Stimulated activated CD8-positive, alpha-beta memory T cell treated with anti-CD3 and anti-CD28 coated beads, Interleukin-2, amount 100 ng/mL, for 1 hour (primary cell): ENCODE measurements at places on chromosomes 13 and 19.

DNA sequence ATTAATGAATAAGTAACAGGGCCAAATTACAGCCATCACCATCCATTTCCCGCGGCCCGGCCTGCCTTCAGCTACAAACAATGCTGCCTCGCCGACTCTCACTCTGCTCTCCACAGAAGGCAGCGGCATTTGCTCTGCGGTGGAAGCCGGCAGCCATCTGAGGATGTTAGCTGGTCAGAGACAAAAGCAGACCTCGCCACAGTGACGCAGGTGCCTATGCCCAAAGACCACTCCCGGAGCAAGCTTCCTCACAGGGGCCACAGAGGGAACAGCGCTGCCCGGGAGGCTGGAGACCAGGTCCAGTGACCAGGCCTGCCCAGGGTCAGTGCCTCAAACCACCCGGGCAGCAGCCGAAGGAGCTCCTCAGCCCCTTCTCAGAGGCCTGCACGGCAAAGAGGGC is 16.4 kb downstream of the PEPD start:
- DNase-seq, result no peak

- no peak for DNase-seq
These were observed 139.6 kb downstream of the STOML3 start for GRCh38 chr13:38850868-38851626.

GRCh38 chr13:77980592-77980991 is 62.0 kb upstream of the EDNRB start:
- no peak for DNase-seq

GRCh38 chr19:45442778-45443461 is 19.2 kb upstream of the ERCC1 start:
- no peak for DNase-seq

DNA sequence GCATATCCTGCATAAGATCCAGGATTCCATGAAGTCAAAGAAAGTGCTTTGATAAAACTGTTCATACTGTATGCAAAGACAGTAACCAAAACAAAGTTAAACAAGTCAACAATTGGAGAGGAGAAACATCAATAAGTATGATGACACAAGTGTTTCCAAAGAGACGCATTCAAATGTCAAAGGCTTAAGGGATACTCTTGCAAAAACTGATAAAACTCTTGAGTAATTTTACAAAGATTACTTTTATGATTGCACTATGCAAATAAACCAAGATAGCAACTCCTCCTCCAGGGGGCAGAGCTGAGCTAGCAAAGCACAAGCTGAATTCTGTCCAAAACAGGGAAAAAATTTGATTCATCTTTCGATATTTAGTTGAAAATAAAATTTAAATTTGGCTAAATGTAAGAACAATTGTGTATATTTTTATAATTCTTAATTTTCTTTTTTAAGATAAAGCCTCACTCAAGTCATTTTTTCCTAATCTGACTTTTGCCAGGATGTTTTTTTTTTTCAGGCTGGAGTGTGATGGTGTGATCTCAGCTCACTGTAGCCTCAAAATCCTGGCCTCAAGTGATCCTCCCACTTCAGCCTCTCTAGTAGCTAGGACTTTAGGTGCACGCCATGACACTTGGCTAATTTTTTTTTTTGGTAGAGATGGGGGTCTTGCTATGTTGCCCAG is 84.0 kb downstream of the MZT1 start:
- no peak for DNase-seq

GRCh38 chr19:4633140-4633967 is 6.0 kb upstream of the TNFAIP8L1 start:
- no peak for DNase-seq

GRCh38 chr13:25253702-25254101 is 33.6 kb downstream of the MTMR6 start:
- no peak for DNase-seq

GRCh38 chr13:21133077-21133476 is 43.3 kb downstream of the SKA3 start:
- DNase-seq, result no peak

GRCh38 chr13:60753641-60754040 is 356.6 kb downstream of the TDRD3 start:
- DNase-seq, result no peak

GRCh38 chr13:62595976-62596375 is 1180.3 kb upstream of the PCDH20 start:
- DNase-seq, result no peak

- DNase-seq, result no peak
These were observed 85.7 kb downstream of the SHISA2 start for GRCh38 chr13:25966086-25966485.

DNA sequence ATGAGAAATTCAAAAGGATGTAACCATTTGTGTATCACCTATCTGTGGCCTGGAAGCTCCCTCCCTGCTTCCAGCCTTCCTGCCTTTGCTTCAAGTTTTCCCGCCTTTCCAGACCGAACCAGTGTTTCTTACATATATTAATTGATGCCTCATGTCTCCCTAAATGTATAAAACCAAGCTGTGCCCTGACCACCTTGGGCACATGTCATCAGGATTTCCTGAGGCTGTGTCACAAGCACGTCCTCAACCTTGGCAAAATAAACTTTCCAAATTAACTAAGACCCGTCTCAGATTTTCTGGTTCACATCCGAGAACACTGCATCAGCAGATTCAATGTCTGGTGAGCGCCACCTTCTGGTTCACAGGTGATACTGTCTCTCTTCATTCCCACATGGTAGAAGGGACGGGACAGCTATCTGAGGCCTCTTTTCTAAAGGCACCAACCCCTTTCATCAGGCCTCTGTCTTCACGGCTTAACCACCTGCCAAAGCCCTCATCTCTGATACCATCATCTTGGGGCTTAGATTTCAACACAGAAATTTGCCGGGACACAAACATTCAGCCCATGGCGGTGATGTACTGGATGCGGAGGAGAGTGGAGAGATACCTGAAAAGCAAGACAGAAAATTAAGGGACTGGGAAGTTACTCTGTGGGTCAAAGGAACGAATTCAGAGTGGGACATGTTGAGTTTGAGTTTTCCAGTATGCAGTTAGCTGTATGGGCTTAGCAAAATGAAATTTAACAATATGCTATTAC is 58.7 kb upstream of the PABPC3 start:
- DNase-seq, result no peak

GRCh38 chr19:49949742-49950589 is 11.0 kb downstream of the SIGLEC11 start:
- DNase-seq, result no peak

GRCh38 chr13:25867038-25867437 is 184.8 kb downstream of the SHISA2 start:
- no peak for DNase-seq

DNA sequence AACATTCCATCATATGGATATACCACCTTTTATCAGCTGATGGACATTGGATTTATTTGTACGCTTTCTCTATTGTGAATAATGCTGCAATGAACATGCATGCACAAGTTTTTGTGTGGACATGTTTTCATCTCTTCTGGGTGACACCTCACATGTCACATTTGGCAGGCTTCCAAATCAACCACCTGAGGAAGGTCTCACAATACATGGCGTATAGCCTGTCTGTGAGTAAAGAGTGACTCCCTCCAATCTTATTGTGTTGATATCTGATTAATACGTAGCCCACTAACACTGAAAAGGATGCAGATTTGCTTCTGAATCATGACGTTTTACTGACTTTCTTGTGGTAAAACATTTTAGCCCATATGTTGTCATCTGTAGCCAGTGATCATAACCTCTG is 61.1 kb downstream of the SLC15A1 start:
- no peak for DNase-seq

GRCh38 chr13:22736084-22736767 is 444.6 kb upstream of the SGCG start:
- no peak for DNase-seq

DNA sequence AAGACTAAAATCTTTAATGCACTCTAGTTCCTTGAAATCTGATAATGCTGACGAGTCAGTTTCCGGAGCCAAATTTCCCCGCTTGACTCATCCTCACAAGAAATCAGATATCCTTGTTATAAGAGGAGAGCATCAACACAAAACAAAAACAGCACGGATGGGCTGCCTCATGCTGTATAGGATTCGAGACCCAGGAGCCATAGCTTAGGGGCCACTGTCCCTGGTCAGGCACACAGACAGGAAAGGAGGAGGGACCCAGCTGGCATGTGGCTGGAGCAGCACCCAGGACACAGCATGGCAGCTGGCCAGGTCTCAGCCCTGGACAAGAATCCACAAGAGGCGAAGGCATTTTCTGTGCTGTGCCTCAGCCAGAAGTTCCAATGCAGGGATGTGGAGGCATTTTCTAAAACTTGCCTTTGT is 110.2 kb upstream of the SPATA13 start:
- no peak for DNase-seq

- DNase-seq, result no peak
These were observed 9.7 kb downstream of the PALM start for GRCh38 chr19:718251-718951.

DNA sequence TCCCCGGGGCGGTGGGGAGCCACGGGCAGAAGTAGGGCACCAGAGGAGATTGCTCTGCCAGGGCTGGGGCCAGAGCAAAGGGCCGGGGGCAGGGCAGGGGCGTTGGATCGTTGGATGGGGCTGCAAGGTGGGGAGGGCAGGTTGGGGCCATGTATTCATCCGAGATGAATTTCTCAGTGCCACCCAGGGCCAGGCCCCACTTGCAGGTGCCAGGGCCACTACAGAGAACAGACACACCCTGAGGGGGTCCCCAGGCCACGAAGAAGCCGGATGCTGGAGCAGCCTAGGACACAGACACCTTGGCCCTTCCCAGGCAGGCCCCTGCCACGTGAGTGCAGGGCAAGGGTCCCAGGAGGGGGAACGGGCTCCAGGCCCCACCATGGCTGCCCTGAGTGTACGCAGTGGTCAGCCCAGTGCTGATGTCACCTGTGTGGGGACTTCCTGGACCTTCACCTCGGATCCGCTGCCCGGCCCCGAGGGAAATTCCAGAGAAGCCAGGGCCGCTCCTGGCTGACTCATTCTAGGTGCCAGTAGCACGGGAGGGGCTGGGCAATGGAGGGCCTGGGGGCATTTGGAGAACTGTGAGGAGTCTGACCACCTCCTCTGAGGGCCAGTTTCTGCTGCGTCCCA is 9.6 kb upstream of the SBNO2 start:
- no peak for DNase-seq

GRCh38 chr13:95234242-95234641 is 67.0 kb downstream of the ABCC4 start:
- DNase-seq, result no peak

DNA sequence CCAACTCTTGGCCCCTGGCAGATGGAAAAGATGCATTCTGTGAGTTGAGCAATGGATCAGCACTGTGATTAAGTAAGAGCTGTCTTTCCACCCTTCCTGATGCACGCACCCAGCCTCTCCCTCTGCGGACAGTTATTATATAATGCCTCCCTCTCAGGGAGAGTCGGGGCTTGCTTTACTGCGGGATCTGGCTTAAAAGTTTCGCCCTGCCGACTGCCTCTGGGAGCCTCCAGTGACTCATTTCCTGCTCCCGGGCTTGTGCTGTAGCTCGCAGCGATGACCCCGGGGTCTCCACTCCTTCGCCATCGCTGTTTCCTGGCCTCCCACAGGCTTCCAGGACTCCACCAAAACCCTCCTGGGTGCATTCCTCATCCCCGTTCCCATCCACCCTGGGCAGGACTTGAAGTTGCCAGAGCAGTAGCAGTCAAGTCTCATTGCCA is 107.4 kb upstream of the SLC7A1 start:
- DNase-seq, result no peak

- no peak for DNase-seq
These were observed 41.1 kb downstream of the TINCR start for GRCh38 chr19:5526691-5527090.

DNA sequence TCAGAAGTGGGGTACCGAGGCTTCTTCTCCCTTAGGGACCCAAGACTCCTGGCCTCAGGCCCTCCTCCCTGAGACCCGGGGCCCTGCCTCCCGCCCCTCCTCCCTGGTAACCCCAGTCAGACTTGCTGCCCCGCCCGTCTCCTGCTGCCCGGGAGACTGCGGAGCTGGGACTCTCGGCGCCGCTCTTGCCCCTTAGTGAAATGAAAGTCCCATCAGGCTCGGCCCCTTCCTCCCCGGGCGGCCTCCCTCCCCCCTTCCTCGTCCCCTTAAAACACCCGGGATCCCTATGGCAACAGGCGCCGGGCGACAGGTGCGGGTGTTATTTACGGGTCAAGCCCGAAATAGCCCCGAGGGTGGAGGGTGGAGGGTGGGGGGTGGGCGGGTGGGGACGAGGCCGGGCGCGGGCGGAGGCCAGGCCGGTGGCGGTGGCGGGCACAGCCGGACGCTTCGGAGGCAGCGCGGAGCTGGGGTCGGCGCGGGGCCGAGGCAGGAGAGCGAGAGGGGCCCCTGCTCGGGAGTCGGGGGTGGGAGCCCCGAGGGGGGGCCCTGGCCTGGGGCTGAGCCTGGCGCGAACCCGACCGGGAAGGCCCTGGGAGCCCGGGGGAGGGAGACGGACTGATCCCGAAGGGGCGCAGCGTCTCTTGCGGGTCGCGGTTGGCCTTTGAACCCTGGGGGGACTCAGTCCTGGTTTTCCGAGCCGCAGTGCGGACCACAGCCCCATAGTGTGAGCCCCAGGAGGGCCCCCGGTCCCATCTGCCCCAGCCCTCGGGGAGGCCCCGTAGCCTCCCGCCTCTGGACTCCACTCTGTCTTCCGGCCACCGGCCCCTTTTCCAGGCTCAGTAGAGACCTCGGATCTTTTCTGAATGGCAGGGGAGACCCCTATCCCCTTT is at the start of gene CACNG6:
Gene CACNG6 (plus strand): TSS at position 414 of the 890 bp plus-strand sequence. CDS start 1,241 bp downstream, outside the sequence.
- no peak for DNase-seq

- no peak for DNase-seq
These were observed 25.5 kb downstream of the RYR1 start for GRCh38 chr19:38458991-38459390.

DNA sequence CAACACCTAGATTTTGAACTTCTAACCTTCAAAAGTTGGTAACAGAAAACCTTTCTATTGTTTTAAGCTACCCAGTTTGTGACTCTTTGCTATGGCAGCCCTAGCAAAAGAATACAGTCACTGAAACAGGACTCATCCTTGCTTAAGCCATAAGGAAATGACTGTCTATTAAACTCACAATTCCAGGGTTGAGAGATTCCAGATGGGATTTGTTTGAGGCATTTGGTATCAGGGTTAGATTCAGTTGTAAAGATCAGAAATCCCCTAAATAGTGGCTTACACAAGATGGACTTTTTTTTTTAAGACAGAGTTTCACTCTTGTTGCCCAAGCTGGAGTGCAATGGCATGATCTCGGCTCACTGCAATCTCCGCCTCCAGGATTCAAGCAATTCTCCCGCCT is 41.1 kb upstream of the RGCC start:
- no peak for DNase-seq

GRCh38 chr13:50923272-50923671 is 13.7 kb downstream of the RNASEH2B start:
- DNase-seq, result no peak

- no peak for DNase-seq
These were observed 996 bp downstream of the ERVV-2 start for GRCh38 chr19:53045536-53045935.

DNA sequence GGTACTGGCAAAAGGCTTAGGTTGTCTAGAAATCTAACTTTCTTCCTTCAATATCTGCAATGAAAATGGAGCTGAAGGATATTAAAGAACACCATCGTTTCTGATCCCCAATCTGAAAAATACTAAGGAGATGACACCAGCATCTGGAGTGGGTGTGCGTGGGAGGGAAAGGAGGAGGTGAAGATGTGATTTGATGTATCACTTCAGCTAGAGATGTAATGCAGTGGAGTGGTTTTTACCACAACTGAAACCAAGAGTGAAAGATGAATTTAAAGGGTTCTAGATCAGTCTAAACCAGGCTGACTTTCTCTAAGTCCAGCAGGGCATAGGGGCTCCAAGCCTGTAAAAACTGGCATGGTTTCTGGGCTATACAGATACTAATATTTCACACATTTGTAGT is 148.4 kb downstream of the AKAP11 start:
- DNase-seq, result no peak
